ENCODE measurements at places on chromosomes 7 and 10.

DNA sequence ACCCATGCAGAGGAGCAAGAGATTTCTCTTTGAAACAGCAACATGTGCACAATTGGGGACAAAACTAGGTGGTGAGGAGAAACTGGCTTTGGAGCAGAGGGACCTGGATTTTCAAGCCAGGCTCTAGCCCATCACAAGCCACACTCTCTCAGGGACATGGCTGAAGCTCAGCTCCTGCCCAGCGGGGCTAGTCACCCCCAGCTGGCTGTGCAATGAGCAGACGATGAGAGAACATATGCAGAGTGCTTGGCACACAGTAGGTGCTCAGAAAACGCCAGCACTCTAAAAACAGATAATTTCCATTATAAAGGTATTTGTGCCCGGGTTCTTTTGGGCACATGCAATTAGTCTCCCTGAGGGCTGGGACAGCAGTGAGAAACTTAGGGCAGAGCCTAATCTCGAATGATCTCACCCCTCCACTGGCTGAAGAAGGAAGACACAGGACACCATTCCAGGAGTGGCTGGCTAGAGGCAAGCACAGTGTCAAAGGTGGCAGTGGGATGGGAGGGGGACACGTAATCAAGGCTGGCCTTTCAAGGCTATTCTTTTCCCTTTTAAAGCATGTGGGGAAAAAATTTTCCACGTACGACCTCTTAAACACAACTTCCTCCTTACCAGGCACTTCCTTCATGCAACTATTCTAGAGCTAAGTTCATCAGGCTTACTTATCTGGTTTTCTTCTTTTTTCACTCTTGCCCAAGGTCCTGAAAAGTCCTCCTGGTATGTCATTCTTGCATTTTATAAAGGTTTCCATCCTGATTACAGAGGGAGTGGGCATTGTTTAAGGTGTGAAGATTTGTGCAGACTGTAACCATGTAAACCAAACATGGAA, 15.1 kb downstream of the FAM53B start:
- no peak for DNase-seq

- DNase-seq: no peak
Measured at GRCh38 chr7:155265144-155265543, 32.5 kb upstream of the INSIG1 start.

DNA sequence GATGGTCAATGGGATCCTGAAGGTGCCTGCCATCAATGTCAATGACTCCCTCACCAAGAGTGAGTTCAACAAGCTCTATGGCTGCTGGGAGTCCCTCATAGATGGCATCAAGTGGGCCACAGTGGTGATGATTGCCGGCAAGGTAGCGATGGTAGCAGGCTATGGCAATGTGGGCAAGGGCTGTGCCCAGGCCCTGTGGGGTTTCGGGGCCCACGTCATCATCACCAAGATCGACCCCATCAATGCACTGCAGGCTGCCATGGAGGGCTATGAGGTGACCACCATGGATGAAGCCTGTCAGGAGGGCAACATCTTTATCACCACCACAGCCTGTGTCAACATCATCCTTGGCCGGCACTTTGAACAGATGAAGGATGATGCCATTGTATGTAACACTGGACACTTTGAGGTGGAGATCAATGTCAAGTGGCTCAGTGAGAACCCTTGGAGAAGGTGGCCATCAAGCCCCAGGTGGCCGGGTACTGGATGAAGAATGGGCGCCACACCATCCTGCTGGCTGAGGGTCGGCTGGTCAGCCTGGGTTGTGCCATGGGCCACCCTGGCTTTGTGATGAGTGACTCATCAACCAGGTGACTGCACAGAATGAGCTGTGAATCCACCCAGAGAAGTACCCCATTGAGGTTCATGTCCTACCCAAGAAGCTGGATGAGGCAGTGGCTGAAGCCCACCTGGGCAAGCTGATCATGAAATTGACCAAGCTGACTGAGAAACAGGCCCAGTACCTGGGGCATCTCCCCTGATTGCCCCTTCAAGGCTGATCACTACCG, 63.0 kb upstream of the ANTXRL start:
- DNase-seq: no peak

DNA sequence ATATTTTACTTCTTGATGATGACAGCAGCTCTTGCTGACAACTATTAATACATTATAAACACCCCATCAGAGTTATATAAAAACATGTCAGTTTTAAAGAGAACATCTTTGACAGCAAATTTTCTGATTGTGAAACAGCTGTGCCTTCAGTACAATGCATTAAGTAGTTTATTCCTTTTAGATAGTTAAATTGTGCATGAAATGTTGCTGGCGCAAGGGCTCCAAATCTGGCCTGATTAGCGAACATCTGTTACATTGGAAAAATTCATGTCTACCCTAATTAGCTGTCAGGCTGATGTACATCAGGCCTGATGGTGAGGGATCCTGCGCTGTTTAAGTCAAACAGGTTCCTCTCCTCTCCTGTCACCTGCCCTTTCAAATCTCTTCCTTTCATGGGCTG, 171.9 kb upstream of the SP8 start:
- DNase-seq: no peak

DNA sequence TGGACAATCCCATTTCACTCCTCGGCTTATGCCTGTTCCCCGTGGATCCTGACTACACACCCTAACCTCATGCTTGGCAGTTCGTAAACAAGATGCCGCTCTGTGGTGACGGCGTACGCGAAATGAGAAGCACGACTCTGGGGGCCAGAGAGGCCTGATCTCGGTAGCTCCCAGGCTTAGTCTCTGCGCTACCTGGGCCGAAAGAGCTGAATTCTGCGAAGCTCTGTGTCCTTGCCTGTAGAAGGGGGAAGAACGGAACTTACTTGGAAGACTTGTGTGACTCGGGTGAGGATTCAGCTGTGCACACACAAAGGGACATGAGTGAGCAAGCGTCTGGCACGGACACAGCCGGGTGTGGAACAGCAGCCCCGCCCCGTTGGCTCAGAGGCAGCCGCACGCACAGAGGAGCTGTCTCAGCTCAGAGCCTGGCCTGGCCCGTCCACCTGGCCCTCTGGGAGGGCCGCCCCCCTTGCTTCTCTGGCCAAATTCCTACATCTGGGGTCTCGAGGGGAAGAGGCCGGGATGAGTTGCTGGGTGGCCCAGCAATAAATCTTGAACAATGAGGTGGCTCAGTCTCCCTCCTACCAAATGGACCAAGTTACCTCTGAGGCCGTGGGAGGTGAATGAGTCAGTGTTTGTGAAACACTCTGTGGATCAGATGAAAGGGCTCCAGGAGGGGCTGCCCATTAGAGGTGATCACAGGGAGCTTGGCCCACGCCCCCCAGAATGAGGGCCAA, 83.8 kb downstream of the PDGFA start:
- DNase-seq: peak; percentile 49

DNA sequence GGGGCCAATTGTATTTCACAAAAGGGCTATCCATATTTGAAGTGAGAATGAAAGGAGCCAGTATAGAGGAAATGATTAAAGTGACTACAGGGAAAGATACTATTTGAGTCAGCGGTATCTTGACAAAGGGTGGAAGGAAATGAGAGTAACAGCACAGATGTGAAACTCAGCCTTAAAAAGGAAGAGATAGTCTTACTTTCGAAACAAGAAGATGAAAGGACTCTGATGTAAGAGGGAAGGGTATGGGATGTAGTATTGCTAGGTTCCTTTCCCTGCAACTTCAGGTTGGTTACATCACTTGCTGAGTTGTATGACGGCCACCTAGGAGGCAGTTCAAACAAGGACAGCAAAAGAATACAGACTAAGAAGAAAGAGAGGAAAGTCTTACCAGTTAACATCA, 13.7 kb downstream of the CISD1 start:
- no peak for DNase-seq

GRCh38 chr7:51973939-51974338, 657.3 kb upstream of the COBL start:
- no peak for DNase-seq

- DNase-seq: no peak
Measured at GRCh38 chr7:48452218-48452617, 281.0 kb downstream of the ABCA13 start.

DNA sequence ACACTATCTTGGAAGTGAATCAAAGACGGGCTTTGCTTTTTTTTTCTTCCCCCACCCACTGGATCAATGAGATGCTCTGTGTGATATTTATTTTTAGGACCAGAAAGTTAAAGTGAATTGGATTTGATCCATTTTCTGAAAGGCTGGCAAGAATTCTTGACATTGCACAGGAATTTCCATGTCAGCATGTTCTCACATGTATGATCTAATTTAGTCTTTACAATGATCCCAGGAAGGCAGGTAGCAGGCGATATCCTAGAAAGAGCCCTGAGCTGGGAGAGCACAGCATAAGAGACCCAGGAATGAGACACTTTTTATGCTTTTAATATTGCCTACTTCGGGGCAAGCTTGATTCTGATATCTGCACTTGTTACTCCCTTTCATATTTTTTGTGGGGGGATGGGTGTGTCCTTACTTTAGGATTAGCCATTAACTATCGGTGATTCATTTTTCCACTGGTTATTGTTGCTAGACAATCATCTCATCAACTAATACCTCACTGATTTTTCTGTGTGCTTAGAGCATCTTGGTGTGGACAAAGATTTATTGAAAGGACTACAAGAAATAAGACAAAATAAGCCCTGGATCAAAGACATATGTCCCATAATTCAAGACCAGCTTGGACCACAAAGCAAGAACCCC, 58.1 kb downstream of the NRP1 start:
- DNase-seq: no peak

- no peak for DNase-seq
Measured at GRCh38 chr7:30979027-30979426, 15.3 kb downstream of the GHRHR start.

DNA sequence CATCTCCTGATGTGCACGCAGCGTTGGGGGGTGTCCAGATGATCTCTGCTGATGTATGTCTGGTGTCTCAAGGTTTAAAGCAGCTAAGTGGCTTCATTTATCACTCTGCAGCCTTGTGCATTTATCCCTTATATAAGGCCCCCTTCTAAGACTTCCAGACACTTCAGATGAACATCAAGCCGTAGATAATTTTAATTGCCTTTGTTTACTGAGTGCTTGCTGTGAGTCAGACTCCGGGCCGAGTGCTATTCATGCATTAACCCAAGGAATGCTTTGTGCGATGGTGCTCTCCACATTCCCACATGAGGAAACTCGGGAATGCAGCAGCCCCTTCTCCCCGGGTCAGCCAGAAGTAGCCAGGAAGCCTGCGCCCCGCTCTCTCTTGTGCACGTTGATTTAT, 328.6 kb upstream of the COBL start:
- DNase-seq: no peak

GRCh38 chr10:10798102-10798863, 219.4 kb upstream of the CELF2 start:
- DNase-seq: no peak

DNA sequence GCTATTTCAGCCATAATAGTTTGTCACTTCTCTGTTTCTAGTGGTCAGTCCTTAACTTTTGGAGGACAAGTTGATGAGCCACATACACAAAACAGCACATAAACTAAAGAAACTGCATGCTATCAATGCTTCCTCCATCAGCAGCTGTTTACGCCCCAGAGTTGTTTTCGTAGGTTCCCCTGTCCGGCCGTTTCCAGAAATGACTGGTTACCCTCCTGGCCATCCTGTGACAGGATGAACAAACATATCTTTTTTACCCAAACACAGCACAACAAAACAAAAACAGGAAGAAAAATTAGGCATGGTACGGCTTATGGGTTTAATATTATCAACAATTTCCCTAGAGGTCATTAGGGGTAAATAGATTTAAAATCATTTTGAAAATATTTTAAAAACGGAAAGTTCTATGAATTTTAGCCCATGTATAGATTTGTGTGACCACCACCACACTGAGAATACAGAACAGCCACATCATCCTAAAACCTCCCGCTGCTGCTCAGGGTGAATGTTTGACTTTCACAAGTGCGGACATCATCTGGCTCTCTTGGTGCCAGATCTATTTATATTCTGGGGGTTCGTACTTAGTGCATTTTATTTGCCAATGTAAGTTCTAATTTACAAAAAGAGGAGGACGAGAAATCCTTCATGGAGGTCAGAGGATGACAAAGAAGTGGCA, 74.8 kb downstream of the HIPK2 start:
- DNase-seq: no peak

- no peak for DNase-seq
Measured at GRCh38 chr10:30705625-30706149, 76.1 kb upstream of the LYZL2 start.

- DNase-seq: no peak
Measured at GRCh38 chr10:103254113-103254512, 8.4 kb downstream of the RPEL1 start.

DNA sequence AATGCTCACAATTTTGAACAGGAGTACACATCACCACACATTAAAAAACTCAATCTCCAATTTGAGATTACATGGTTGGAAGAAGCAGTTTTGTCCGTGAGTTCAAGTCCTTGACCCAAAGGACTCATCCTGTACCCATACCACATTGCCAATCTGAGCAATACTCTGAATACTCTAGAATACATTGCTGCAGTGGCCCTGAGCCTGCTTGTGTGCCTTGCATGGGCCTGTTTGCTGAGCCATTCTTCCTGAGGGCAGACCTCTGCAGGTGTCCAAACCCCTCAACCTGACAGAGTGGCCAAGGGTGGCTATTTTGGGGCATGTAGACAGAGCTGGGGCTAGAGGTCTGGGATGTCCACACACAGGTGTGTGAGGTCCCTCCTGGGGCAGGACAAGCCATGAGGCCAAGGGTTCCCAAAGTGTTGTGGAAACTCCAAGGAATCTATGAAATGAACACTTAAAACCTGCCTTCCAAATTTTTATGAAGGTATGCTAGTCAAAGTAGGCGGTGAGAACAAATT, 15.5 kb downstream of the AGMO start:
- DNase-seq: no peak

DNA sequence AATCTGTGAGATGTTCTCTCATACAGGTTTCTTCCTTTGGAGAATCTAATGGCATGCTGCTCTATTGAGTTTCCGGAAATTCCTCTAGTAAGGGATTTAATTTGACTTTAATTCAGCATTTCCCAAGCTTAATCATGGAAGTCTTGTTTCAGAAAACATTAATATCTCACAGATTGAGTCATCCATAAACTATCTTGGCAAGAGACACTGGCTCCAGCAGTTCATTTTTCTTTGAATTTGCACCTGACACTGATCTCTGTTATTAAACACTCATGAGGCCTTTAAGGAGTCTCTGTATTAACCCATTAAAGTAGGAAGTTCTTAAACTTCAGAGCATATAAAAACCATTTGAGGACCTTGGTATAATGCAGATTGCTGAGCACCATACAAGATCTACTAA, 3.6 kb upstream of the ITGB8 start:
- DNase-seq: no peak

GRCh38 chr10:93899109-93899508, 5.3 kb downstream of the SLC35G1 start:
- no peak for DNase-seq

DNA sequence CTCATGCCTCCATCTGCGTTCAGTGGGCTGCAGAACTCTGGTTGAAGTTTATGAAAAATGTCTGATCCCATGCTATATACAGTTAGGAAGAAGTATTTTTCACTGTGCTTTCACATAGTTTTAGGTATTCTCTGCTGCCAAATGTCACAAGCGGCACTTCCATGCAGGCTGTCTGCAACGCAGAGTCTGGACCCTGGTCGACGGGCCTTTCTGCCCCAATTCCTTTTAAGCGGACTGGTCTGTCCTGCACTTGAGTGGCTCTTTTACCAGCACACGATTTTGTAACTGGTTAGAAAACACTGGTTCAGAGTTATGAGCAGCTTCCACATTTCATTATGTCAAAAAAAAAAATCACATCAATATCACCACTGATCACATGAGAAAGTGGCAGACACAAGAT, 143.0 kb downstream of the DIP2C start:
- DNase-seq: no peak

GRCh38 chr10:38159004-38159403, 64.9 kb downstream of the ZNF37A start:
- DNase-seq: peak; percentile 14

Data from epithelial cell of prostate (primary cell).